ENCODE measurements at places on chromosomes 7 and 10.

DNA sequence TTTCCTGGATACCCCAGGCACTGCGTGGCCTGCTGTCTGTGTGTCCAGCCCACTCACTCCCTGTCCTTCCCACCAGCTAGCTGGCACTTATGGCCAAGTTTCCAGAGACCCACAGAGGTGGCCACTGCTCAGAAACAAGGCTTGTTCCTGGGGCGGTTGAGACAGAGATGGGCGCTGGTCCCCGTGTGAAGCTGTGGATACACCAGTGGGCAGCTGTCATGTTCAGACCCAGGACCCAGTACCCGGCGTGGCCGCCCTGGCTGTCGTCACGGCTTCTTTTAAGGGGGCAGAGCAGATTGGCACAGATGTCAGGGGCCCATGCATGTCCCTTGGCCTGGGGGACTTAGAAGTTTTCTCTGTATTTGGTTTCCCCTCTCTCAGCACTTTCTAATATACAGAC lies 36.3 kb downstream of the FOXL3 start:
- no peak for DNase-seq

DNA sequence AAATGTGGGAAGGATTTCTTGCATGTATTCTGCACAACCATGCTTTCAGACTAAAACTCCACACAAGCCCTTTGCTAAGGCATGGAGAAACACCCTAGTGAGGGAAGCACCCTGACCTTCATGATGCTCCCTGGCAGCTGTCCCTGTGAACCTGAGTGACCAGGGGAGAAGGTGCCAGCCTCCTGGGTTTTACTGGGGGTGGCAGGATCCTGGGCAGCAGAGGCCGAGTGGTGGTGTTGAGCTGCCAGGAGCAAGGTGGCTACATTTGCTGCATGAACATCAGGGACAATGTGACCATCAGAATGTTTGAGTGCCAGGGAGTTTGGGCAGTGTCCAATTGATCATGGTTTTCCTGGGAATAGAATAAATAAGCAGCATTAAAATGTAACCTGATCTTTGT lies 437.9 kb downstream of the TCERG1L start:
- DNase-seq: no peak

- DNase-seq: peak; percentile 29
These were observed 127.3 kb downstream of the NOC3L start for GRCh38 chr10:94235461-94235860.

DNA sequence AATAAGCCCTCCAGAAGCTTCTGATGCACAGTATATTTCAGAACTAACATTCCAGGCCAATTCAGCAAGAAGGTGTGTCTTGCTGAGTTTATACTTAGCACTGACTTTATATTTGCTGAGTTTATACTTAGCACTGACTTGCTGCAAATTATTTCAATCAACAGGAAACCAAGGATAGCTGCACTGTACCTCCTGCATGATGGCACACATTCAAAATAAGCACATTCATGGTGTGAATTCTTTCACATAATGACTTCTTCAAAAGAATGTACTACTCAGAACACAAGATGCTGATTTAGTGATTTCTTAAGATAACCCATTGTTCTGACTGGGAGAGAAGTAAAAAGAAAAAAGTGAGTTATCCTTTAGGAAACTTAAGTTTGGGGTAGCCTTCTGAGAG lies 52.0 kb downstream of the JAZF1 start:
- DNase-seq: peak; percentile 69

DNA sequence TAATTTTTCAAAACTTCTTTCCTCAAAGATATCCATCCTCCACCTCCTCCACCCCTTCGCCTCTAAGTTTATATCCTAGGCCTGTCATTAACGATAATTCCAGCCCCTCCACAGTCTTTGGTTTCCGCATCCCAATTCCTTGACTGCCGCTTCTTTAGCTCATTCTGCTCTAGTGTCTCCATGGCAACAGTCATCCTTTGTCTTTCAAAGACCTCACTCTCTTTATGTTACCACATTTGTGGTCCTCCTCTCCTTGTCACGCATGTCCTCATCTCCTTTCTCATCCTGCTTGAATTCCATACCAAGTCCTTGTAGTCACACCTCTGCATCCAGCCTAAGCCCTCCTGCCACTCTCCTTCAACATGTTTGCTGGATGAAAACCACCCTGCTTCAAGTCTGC lies 511.2 kb upstream of the KLF6 start:
- DNase-seq: no peak

- DNase-seq: peak; percentile 67
These were observed 602.2 kb downstream of the LRMDA start for GRCh38 chr10:76033457-76034196.

GRCh38 chr7:106062006-106062405 lies 50.1 kb downstream of the SYPL1 start:
- no peak for DNase-seq

DNA sequence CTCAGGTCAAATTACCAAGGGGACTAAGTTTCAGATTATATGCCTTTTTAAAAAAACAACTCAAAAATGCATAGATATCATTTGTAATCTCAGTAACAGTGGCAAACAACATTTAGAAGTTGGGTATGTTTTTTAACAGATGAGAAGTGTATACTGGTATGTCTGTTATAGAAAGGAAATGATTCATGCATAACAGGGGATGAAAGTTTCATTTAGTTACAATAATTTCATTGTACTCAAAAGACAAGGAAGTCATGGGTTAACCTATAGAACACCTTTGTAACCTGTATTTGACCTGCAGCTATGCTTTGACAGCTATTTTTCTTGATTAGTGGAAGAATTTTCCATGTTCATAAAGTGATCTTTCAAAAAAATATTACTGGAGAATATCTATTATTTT lies 35.4 kb upstream of the FAM133B start:
- DNase-seq: no peak

DNA sequence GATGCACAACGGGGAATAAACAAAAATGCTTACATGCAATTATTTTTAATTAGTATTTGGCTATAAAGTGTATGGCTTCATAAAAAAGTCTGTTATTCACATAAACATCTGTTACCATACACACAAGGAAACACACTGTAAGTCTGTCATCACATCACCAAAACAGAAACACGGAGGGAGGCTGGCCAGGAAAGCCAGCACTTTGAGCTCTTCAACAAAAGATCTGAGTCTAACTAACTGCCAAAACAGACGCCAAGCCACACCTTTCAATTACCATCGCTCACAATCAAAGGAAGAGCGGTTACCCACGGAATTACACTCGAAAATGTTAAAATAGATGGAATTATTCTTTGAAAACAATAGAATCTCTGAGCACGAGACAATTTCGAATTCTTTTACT lies 49.2 kb upstream of the MGMT start:
- no peak for DNase-seq

DNA sequence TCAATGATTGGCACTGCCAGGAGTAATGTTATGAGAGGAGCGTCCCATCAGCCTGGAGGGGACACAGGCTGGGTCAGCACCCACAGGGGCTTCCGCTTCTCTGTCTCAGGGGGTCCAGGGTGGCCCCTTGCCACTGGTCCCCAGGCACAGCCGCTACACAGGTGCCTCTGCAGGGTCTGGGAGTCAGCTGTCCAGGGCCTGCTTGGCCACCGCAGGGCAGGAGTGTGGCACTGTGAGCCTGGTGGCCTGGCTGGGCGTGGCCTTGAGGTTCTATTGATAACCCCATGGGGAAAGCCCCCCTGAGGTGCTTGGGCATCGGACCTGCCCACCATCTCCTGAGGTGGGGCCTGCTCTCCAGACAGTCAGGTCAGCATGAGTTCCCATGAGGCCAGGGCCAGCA lies 136.6 kb downstream of the LHPP start:
- DNase-seq: no peak

DNA sequence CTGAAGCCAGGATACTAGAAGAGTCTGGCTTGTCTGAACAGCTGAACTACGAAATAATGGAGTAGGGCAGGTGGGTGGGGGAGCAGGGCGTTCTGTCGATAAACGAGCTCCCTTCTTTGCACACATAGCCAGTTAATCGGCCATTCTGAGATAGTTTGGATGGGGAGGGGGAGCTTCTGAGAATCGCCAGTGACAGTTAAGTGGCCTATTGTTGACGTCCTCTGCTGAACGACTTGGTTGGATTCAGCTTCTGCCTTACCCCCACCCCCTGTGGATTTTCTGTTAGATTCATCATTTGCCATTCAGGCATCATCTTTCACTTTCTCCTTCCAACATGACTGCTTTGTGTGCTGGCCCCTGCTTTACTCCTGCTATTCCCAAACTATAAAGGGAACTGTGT lies 520 bp downstream of the CPA5 start:
- peak; percentile 39 for DNase-seq

GRCh38 chr10:124912101-124912886 lies 29.6 kb upstream of the ZRANB1 start:
- DNase-seq: no peak

DNA sequence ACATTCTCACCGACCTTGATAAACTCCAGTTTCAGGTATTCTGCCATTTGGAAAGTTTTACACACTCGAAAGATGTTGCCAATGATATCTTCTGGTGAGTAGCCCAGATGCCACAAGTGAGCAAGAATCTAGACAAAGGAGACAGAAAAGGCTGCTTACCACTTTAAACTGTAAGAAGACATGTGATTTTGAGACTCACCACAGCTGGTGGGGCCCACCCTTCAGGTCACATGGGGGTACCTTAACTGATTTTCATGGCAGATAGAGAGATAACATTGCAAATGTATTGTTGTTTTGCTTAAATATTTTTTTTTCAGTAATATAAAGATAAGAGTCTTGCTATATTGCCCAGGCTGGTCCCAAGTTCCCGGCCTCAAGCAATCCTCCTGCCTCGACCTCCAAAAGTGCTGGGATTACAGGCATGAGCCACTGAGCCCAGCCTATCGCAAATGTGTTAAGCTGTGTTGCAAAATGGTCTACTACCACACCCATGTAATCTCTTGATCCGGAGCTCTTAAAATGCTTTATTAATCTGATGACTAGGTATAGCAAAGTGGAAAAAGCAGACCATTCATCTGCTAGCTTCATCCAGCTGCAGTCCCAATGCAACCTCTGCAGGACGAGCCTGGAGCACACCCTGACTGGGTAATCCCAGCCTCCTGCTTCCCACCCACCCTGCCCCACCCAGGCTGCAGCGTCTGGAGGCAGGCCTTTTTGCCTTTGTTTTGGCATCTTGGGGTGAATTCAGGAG lies 18.5 kb downstream of the RFC2 start:
- no peak for DNase-seq

DNA sequence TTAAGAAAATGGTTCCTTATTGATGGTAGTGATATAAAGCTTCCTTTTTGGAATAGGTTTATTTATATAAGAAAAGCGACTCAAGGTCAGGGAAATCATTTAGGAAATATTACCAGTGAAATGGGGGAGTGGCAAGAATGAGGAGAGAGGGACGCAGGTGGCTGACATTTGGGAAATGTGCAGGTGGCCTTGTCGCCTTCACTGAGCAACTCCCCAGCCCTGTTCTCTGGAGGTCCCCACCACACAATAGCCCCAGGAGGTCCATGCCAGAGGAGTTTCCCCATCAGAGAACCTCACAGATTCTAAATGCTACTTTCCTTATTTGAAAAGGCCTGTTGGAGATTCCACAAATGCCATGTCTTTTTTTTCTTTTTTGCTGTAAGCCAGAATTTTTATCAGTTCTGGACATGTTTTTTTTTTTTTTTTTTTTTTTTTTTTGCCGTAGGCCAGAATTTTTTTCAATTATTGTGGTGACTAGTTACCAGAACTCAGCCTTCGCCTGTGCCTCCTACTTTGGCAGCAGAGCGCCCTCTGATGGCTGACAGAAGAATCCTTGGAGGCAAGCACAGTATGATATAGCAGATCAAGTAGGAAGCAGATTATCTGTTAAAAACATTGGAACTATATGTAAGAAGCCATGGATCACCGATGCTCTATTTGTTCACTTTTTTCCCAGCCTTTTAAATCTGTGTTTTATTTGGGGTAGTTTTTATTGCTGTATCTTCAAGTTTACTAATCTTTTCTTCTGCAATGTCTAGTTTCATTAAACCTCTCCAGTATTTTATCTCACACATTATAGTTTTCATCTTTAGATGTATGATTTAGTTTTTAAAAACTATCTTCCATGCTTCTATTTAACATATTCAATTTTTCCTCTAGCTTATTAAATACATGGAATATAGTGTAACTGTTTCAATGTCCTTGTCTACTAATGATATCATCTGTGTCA lies 18.6 kb downstream of the OPALIN start:
- DNase-seq: peak; percentile 59

DNA sequence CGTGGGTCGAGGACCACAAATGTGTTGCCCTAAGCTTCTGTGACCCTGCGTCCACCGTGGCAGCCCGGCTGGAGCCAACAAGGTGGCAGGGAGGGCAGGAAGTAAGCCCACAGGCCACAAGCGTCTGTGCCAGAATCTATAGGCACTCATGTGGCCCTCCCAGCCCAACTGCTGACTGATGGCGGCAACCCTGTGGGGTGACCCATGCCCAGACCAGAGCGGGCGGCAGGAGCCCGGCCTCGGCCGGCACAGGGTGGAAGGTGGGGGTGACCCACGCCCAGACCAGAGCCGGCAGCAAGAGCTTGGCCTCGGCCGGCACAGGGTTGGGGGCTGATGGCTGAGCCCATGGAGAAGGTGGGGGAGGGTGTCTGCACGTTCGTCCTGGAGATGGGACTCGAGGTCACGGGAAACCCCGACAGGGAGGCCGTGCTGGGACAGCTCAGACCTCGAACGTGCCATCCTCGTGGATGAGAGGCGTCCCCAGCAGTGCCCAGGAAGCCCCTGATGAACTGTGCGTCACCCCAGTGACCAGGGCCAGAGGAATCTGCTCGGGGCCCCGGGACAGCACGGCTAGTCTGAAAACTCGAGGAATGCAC lies 181.0 kb downstream of the ELFN1 start:
- no peak for DNase-seq

- DNase-seq: peak; percentile 69
These were observed 57.1 kb downstream of the PLPP4 start for GRCh38 chr10:120514035-120514620.

DNA sequence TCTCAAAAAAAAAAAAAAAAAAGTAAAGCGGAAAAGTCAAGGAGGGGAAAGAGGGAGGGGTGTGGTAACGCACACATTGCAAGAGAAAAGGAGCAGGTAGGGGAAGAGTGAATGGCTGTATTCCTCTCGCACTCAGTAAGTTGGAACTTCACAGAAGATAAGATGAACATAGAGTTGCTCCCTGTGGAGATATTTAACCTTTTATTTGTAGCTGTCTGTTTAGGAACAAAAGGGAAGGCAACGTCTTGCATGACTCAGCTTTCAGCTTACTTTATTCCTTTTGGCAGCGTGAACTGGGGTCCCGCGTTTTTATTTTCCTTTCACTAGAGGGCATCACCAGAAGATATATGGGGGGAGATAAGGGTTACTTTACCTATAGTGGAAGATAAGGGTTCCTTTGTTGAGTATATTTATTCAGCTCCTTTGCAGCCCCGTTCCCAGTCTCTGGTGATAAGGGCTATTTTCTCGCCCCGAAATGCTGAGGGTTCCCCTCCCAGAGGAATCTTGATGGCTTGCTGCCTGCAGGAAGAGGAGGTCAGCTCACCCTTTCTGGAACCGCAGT lies 78.5 kb downstream of the APBB1IP start:
- DNase-seq: peak; percentile 5

DNA sequence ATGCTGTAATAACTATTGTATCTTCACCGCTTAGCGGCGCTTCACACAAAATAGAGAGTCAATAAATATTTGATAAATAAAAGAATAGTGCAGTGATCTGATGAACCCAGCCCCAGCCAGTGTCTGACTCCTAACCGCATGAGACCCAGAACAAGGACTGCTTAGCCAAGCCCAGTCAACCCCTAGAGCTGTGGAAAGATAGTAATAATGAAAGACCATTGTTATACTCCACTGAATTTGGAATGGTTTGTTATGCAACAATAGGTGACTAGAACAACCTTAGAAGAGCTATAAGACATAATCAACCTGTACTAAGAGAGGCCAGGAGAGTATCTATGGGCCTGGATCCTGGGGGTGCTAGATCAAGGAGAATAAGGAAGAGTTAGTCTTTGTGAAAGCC lies 230.5 kb upstream of the INHBA start:
- no peak for DNase-seq

Measured in astrocyte of the spinal cord (primary cell).